Suppressor macrophage treated with lipopolysaccharide for 4 hours (primary cell): ENCODE measurements at places on chromosomes 3 and 15.
A peak's percentile ranks its signal among the peaks of the same experiment; 100 is the strongest.

DNA sequence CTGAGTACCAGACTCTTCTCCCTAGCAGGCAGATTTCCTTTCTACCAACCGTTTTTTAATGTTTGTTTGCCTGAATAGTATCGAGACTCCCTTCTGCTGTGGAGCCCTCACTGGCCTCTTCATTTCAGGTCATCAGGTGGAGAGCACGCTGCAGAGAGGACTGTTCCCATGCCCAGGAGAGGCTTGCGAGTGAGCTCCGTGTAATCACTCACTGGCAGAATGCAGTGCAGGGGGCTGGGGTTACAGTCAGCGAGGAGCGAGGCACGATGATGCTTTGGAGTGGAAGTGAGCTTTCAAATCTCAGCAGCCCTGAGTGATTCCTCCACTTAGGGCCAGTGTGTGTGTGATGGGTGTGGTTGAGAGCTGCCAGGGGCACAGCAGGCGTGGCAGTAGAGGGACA, 385.2 kb downstream of the SHQ1 start:
- no peak for DNase-seq

DNA sequence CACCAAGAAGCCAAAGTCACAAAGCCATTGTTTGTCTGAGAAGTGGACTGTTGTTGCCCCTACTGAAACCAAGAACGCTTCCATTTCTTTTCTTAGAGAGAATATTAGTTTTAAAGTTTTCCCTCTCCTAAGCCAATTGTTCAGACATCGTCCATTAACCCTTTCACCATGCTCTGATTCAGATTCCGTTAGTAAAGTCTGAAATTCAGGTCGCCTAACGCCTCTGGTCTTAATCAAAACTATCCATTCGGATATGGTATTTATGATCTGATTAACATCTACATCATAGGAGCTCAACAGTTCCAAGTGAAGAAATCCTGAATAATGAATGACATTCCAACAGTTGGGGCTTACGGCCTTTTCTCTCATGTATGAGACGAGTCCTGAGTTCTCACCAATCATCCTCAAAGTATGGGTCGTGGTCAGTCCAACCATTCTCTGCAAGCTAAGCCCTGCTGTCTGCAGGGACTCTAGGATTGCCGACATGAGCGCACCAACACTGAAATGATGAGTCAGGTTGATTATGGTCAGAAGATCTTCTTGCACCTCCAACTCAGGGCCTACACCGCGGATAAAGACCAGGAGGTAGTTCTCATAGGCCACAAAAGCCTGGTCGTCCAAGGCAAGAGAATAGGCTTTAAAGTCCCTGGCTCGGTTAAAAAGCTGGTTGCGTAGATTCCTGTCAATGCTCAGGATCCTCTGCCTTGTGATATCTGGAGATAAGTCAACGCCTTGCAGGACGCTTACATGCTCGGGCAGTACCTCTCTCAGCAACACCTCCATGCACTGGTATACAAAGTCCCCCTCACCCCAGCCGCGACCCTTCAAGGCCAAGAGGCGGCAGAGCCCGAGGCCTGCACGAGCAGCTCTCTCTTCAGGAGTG, 767 bp downstream of the EPM2AIP1 start:
- DNase-seq, result peak; percentile 50

DNA sequence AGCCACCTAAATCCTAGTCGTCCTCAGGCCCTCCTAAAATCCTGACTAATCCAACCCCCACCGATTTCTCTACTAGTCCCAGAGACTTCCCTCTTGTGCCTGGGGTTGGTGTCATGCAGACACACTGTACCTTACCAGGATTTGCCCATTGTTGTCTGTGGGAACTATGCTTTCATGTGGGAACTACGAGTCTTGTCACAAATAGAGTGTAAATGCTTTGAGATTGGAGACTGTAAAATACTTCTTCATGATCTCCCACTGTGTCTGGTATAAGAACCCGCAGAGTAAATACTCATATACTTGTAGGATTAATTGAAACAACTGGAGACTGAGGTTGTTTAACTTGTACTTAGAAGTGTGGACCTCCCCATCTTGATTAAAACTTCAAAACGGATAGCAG, 11.2 kb downstream of the B3GNT5 start:
- peak; percentile 24 for DNase-seq

DNA sequence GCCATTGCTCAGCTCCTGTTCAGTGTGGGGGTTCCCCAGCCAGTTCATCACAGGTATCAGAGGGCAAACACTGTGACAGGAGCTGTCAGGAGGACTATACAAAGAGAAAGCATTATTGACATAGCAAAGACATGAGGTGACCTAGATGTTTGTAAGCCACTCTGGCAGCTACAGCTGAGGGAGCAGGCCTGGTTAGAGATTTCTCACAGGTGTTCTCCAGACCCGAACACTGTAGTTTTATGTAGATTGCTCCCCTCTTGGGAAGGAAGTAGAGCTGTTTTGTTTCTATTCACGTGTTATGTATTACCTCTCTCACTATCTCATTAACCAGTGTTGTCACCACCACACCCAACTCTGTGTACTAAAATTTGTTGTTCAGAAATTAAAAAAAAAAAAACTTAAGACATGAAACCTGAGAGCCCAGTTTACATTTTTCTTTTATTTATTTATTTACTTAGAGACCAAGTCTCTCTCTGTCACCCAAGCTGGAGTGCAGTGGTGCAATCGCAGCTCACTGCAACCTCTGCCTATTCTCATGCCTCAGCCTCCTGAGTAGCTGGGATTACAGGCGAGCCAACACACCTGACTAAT, 123.7 kb downstream of the RBPMS2 start:
- no peak for DNase-seq

DNA sequence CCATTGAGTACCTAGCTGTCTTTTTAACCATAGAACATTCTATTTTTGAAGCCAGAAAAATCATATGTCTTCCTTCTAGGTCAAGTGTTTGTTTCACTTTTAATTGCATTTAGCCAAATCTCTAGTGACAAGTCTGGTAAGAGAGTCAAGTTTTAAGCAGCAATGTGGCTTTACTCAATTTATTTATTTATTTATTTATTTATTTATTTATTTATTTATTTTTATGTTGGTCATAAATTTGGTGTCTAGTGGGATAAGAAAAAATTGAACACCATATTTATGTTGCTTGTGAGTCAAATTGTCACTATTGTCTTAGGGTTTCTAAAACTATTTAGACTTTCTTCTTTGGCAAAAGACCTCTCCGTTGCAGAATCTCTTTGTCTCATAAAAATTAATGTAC, 174.5 kb upstream of the BCHE start:
- DNase-seq, result no peak

DNA sequence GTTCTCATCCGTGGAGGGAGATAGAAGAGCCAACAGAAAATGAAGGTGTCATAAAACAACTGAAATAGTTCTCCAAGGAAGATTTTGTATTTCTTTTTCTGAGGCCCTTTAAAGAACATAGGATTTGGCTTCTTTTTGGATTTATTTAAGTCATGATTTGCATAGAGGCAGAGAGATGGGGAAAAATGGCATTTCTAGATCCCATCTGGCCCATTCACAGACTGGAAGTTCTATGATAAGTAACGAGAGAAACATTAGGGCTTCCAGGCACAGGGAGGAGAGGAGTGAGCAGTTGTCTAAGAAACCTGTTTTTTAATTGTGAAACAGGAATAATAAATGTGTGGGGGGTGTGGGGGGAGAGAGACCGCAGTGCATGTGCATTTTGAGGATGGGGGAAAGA, 285.8 kb upstream of the LMCD1 start:
- DNase-seq, result no peak
